GM06990 (cell line): ENCODE measurements at places on chromosomes 6 and 20.

- no peak for DNase-seq
These were observed 45.5 kb downstream of the UBE2V1 start for GRCh38 chr20:50067461-50067860.

DNA sequence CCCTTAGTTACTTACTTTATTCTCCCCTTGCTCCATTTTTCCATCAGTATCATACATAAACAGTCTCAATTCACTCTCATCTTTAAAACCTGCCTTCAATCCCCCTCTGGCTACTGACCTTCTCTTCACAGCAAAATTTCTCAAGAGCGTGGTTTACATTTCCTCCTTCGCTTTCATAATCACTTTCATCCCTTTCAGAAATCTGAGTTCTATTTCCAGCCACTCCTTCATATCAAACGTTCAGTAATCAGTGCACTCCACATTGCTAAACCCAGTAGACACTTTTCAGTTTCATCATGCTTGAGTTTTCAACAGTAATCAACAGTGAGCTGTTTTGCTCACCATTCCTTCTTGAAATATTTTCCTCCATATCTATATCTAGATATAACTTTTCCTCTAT is 176.7 kb upstream of the HSF2 start:
- no peak for DNase-seq

DNA sequence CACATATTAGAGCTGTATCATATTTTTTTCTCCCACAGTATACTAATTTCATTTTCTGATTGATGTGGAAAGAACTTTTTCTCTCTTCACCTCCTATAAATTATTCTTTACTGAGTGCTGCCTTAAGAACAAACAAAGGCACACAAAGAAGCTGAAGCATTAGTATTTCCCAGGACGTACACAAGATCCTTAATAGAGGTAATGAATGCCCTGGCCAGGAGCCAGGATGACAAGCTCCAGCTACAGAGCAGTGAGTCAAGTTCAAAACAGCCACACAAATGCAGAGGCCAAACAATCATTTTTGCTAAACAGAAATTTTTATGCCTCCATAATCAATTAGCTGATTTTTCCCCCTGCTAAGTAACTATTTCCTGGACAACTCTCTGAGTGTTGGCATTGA is 639.6 kb downstream of the EPHA7 start:
- no peak for DNase-seq

GRCh38 chr20:44071526-44072111 is 115.4 kb downstream of the JPH2 start:
- DNase-seq = no peak

GRCh38 chr6:132228894-132229293 is 172.4 kb downstream of the MOXD1 start:
- no peak for DNase-seq

DNA sequence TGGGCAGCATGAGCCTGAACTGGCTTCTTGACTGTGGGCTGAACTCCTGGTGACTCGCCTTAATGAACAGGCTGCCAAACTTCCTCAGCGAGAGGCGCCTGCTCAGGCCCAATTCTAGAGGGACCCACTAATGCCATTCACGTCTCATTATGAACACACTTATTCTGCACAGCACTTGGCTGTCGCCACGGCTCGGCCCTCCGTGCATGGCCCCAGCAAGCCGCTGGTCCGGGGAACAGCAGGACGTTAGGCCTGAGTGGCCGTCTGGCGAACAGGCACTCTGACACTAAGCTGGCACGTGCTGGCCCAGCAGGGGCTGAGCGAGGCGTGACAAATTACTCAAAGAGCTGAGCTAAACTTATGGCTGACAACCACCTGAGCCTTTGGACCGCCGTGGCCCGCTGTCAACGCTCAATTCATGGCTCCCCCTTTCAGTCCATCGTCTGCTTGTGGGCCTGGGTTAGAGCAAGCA is 45.9 kb downstream of the INSM1 start:
- no peak for DNase-seq

DNA sequence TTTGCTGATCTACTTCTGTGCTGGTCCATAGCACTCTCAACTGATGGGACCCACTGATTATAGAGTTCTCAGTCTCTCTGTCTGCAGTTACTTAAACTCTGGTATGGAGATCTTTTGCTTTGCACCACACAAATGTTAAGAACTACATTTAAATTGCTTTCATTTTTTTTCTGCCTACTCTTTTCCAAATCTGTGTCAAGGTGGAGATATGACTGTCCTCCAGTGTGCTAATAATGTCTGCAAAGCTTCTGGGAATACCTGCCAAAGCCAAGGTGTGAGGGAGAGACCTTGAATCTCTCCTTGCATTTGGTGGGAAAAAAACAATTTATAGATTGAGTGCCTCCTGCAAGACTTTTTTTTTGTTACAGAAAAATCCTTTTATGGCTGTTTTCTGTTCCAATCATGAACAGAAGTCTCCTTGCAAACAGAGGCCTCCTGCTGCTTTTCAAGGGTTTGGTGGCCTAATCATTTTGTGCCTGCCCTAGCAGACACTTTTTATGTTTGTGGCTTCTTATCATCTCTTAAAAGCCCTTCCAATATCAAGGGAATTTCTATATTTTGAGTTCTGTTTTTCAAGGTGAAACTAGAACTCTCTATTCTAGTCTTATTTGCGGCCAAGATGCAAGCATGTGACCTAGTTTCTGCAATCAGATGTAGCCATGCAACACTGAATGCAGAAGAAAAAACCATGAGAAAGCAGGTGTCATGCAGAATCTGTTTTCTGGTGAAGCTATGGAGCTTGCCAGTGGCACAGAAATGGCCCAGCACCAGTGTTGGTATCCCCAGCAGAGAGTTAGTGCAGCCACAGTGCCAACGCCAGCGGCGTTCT is 23.2 kb upstream of the AKIRIN2 start:
- peak; percentile 67 for DNase-seq

- no peak for DNase-seq
These were observed 109.7 kb upstream of the STMND1 start for GRCh38 chr6:16991981-16992629.
